ENCODE measurements at places on chromosomes 6 and 20. TPM values are rescaled to one million over a fixed set of nuclear protein-coding genes. Genes with fewer than 3 reads are reported as not detected.

ADTRP gene
- total RNA-seq, result 42.5 TPM

COX4I2 gene
- 17.1 TPM for total RNA-seq

HLA-A gene
- total RNA-seq, result 1,064 TPM

ADGRB3 gene
- total RNA-seq, result 2.3 TPM

BPIFA1 gene
- 28.4 TPM for total RNA-seq

GNMT gene
- 2.4 TPM for total RNA-seq

RNF217 gene
- 25.5 TPM for total RNA-seq

BACH2 gene
- total RNA-seq, result 6.3 TPM

GRCh38 chr20:53592992-53593465, 610 bp downstream of the ZNF217 start:
- H3K4me3 ChIP-seq, result peak overlapping the region; percentile 70
- H3K36me3 ChIP-seq, result no peaks in the 10 kb centered on the region
- H3K4me1 ChIP-seq, result peaks cover 21% of the 10 kb centered on the region

- DNase-seq, result no peak
- H3K4me1 ChIP-seq, result peaks cover 31% of the 10 kb centered on the region
- no peaks in the 10 kb centered on the region for H3K36me3 ChIP-seq
- H3K27me3 ChIP-seq, result no peaks in the 10 kb centered on the region
- no peak overlapping the region for H3K4me3 ChIP-seq
Observed at GRCh38 chr20:11216451-11217314, 542.9 kb upstream of the JAG1 start.

DNA sequence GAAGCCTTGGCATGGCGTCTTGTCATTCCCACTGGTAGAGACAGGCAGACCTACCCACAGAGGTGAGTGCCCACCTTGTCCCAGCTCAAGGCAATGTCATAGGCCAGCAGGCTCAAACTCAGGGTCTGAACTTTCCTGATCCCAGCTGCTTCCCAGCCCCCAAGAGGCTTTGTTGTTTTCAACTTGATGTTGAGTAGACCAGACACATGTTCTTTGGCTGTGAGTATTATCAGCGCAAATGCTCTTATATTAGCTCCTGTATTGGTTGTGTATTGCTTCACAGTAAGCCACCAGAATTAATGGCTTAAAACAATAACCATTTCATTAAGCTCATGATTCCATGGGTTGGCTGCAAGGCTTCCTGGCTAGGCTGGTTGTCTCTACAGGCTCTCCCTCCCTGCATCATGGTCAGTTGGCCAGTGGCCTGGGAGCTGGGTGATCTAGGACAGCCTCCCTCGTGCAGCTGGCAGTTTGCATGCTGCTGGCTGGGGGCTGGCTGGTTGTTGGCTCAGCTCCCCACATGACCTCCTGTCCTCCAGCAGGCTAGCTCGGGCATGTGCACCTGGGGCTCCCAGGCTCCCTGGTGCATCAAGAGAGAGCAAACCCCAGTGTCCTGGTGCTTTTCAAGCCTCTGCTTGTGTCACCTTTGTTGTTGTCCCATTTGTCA, 21.6 kb downstream of the TOX2 start:
- H3K36me3 ChIP-seq, result no peaks in the 10 kb centered on the region
- H3K4me3 ChIP-seq, result no peak overlapping the region
- H3K4me1 ChIP-seq, result peaks cover 47% of the 10 kb centered on the region

DNA sequence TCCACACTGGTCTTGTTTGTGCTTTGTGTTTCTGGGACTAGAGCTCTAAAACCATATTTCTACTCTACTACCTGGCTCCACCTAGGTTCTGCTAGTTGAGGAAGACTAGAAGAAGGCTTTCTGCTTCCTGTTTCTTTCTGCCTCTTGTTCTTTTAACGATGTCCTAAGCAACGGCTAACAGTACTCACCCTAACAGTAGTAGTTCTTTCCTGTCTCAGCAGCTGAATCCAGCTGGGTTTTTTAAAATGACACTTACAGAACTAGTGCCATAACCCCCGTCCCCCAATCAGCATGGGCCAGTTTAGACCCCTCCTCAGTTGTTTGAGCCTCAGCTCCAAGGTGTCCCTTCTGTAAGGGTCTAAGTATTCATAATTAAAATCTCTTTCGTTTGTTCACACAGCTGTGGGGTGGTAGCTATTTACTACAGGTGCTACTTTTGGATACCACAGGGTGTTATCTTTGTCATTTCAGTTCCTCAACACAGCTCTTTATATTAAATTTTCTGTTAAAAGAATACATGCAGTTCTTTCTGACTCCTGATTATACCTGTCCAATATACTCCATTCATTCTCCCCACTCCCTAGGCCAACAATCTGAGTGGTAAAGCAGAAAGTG, 790.2 kb downstream of the DHX35 start:
- H3K36me3 ChIP-seq, result no peaks in the 10 kb centered on the region
- no peaks in the 10 kb centered on the region for H3K27me3 ChIP-seq
- DNase-seq, result no peak
- H3K4me1 ChIP-seq, result no peaks in the 10 kb centered on the region
- H3K4me3 ChIP-seq, result no peak overlapping the region

DNA sequence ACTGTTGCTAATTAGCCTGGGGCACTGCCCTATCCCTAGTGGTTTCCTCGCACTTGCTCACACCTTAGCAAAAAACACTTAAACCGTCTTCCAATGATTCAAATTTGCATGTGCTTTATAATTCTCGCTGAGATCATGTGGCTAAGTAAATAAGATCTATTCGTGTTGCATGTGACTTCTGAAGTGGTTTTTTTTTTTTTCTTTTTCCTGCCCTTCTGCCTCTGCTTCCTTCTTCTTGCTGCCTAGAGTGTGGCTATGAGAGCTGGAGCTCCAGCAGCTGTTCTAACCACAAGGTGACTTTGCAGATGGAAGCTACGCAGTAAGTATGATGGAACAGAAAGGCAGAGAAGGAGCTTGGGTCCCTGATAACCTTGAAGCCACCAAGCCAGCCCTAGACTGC, 36.5 kb downstream of the SULF2 start:
- no peak overlapping the region for H3K27ac ChIP-seq
- peaks cover 7% of the 10 kb centered on the region for H3K27me3 ChIP-seq
- DNase-seq, result no peak
- H3K4me3 ChIP-seq, result no peak overlapping the region
- H3K36me3 ChIP-seq, result no peaks in the 10 kb centered on the region

DNA sequence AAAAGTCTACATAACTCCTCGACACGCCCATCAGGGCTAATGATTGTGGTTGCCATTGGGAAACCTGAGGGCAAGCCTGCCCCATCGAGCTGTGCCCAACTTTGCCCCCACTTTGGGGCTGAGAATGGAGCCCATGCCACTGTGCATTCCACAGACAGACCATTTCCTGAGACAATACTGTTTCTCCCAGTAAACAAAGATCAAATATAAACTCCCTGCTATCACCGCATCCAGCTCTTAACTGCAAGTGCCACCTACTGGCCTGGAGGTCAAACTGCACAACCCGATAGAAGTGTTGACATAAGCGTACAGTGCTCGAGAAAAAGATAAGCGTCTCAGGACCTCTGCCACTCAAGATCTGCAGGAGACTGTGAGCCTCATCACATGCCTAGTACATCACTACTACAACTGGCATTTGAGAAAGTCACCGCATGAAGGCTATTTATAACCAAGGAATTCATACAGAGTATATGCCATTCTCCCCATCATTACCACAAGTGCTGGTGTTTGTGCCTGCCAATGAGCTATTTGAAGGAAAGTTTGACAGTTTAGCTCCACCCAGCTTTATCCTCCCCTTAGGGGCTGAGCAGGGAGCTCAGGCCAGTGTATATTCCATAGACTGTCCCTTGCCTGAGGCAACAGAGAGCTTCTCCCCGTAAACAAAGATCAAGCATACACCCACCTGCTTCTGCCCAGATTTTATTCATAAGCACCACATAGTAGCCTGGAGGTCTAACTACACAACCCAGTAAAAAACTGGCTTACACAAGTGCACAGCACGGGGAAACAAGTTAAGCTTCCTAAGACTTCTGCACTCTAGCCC, 4.5 kb upstream of the DEFB126 start:
- H3K27ac ChIP-seq, result no peak overlapping the region
- no peaks in the 10 kb centered on the region for H3K36me3 ChIP-seq
- H3K4me3 ChIP-seq, result no peak overlapping the region
- DNase-seq, result no peak
